ENCODE measurements at places on chromosomes 5 and 9. TPM values are rescaled to one million over a fixed set of nuclear protein-coding genes. Genes with fewer than 3 reads are reported as not detected.
A peak's percentile ranks its signal among the peaks of the same experiment; 100 is the strongest.

- H3K36me3 ChIP-seq: no peaks in the 10 kb centered on the region
- H3K4me3 ChIP-seq: no peak overlapping the region
- DNase-seq: no peak
- peaks cover 4% of the 10 kb centered on the region for H3K4me1 ChIP-seq
Observed at GRCh38 chr5:10626473-10627013, 62.7 kb downstream of the ANKRD33B start.

Gene FKBP15
- 32.9 TPM for total RNA-seq

Gene PHYHD1
- total RNA-seq: 41.8 TPM

- H3K4me1 ChIP-seq: no peaks in the 10 kb centered on the region
- no peak overlapping the region for H3K27ac ChIP-seq
- no peak for DNase-seq
Observed at GRCh38 chr5:97163360-97163764, 19.7 kb downstream of the RIOK2 start.

Gene LCP2
- 5.0 TPM for total RNA-seq

DNA sequence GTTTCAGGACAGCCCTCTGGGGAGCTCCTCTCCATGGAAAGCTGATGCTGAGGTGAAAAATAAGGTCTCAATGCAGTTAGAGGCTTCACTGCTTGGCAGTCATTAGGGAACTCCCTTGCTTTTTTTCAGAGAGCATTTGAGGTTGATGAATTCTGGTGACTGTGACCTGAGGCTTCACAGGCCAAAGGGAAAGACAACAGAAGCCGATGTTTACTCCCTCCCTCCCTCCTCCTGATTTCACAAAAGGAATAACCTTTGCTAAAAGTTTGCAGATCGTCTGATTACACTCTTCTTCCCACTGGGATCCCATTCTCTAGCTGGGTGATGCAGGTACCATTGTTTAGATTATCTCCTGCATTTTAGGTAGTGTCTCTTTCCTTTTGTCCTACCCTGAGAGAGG lies 329.4 kb downstream of the KIF4B start:
- no peaks in the 10 kb centered on the region for H3K27me3 ChIP-seq
- H3K4me3 ChIP-seq: no peak overlapping the region
- no peak for DNase-seq
- no peak overlapping the region for H3K27ac ChIP-seq

GRCh38 chr5:93088592-93089389 lies 492.2 kb downstream of the NR2F1-AS1 start:
- H3K4me3 ChIP-seq: no peak overlapping the region
- H3K27me3 ChIP-seq: no peaks in the 10 kb centered on the region
- H3K27ac ChIP-seq: no peak overlapping the region
- no peaks in the 10 kb centered on the region for H3K36me3 ChIP-seq
- H3K4me1 ChIP-seq: no peaks in the 10 kb centered on the region

Gene LOX
- 6.9 TPM for total RNA-seq

Gene SHISAL2B
- total RNA-seq: not detected

Gene DAB2IP
- 26.4 TPM for total RNA-seq

DNA sequence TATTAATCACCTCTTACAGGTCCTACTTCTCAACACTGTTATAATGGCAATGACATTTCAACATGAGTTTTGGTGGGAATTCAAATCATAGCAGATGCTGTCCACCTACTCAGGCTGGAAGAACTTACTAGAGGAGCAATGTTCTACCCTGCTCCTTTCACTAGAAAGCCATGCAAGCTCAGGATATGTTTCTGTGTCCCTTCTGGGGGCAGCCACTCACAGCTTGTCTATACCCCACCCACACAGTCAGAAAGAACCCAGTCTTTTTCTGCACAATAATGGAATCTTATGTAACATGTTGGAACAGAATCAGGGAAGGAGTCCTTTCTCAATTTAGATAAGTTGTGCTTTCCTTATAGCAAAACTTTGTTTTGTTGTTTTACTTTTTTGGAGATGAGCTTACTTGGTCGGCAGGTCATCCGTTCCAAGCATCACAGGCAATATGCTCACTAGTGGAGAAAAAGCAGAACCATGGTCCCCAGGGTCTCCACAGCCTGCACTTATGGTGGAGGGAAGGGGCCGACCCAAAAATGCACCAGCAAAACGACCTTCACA lies 53.3 kb upstream of the ICE1 start:
- H3K4me3 ChIP-seq: no peak overlapping the region
- H3K4me1 ChIP-seq: peaks cover 2% of the 10 kb centered on the region
- H3K27me3 ChIP-seq: no peaks in the 10 kb centered on the region
- no peak overlapping the region for H3K27ac ChIP-seq

- no peaks in the 10 kb centered on the region for H3K36me3 ChIP-seq
- peaks cover 18% of the 10 kb centered on the region for H3K4me1 ChIP-seq
- DNase-seq: no peak
- peak overlapping the region; percentile 54 for H3K27ac ChIP-seq
Observed at GRCh38 chr9:27372615-27373014, 75.7 kb upstream of the EQTN start.

- DNase-seq: no peak
- no peak overlapping the region for H3K4me3 ChIP-seq
Observed at GRCh38 chr5:160183075-160183474, 46.2 kb upstream of the FABP6 start.

Gene SDHA
- 69.6 TPM for total RNA-seq

Gene GNA14
- total RNA-seq: 5.9 TPM

DNA sequence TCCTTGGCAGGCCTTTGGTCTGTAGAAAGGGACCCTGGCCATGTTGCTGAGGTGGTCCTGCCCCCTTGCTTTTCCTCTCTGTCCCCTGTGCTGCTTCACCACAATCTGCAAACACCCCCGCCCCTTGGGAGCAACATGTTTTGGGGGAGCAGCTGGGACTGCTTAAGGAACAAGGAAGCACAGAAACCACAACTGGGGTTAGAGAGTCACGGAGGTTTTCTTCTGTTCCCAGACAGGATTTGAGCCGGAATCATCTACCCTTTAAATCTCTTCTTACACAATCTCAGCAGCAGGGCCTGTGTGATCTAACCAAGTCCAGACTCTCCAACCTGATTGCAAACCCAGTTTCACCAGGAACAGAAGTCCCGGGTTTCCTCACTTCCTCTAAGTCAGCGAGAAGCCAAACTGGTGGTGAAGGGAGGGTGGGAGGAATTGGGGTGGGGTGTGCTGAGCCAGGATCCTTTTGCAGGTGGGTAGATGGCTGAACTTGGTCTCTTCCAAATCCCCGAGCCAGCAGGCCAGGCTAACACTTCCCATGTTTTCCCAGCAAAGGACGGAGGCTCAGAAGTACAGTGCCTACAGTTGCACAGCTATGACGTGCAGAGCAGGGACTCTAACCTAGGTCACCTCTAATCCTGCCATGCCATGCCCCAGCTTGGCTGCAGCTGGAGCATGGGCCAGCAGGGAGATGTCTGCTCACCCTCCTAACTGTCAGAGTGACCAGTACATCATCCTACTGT lies 25.0 kb downstream of the SH3PXD2B start:
- H3K27me3 ChIP-seq: no peaks in the 10 kb centered on the region
- peaks cover 34% of the 10 kb centered on the region for H3K4me1 ChIP-seq
- no peak overlapping the region for H3K4me3 ChIP-seq
- peak overlapping the region; percentile 72 for H3K27ac ChIP-seq

Gene MAPKAP1
- total RNA-seq: 43.3 TPM

DNA sequence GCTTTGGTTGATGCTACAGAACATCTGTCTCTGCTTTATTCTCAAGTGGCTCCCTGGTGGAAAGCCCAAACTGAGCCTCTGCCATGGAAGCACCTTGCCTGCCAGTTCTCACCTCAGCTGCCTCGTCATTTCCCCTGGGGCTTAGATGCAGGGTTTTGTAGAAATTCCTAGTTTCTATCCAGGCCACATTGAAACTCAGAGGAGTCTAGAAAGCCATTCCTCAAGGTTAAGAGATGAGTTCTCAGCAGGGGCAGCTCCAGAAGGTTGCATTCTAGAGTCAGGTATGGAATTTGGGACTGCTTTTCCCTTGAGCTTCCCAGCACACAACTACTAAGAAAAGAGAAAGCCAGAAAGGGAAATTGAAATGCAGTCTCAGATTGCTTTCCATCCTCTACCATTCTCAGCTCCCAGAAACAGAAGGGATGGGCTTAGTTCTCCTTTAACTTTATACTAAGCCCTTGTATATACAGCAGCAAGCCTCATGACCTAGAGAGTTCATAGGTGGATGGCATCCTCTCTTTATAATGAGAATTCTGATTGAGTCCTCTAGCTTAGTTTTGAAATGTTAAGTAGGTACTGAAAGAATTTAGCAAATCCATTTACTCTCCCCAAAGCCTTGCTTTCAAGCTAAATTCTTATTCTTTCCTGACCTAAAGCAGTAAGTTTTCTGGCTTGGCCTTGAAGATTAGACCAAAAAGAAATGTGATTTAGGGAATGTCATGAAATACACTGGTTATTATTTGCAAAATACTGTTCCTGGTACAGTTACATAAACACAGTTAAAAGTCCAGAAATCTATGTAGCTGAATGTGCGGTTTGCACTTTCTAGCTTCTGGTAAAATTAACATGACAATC lies 66.0 kb upstream of the MEF2C start:
- peaks cover 4% of the 10 kb centered on the region for H3K4me1 ChIP-seq
- H3K36me3 ChIP-seq: no peaks in the 10 kb centered on the region
- peak overlapping the region; percentile 5 for H3K27ac ChIP-seq
- H3K4me3 ChIP-seq: no peak overlapping the region
- no peak for DNase-seq
- H3K27me3 ChIP-seq: no peaks in the 10 kb centered on the region

- H3K4me3 ChIP-seq: no peak overlapping the region
- H3K36me3 ChIP-seq: no peaks in the 10 kb centered on the region
- H3K27me3 ChIP-seq: no peaks in the 10 kb centered on the region
- no peak overlapping the region for H3K27ac ChIP-seq
- no peak for DNase-seq
- H3K4me1 ChIP-seq: peaks cover 13% of the 10 kb centered on the region
Observed at GRCh38 chr9:77983320-77983662, 48.3 kb downstream of the GNAQ start.

DNA sequence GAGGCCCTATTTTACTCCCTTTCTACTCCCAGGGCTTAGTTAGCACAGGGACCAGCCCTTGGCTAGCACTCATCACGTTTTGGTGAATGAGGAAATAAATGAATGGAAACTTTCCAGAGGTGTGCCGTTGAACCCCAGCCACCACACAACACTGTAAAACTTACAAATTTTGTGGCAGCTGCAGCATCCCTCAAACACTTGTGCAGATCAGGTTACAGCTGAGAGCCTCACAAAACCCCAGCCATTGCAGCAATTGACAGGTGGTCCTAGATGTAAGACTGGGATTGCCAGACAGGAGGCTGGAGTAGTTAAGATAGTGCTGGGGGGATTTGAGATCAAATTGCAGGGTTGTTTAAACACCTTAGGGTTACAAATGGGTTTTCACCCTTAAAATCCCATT lies 482.2 kb upstream of the KIF2A start:
- no peak for DNase-seq
- no peak overlapping the region for H3K27ac ChIP-seq
- no peaks in the 10 kb centered on the region for H3K27me3 ChIP-seq

Gene NIPAL4
- not detected for total RNA-seq

DNA sequence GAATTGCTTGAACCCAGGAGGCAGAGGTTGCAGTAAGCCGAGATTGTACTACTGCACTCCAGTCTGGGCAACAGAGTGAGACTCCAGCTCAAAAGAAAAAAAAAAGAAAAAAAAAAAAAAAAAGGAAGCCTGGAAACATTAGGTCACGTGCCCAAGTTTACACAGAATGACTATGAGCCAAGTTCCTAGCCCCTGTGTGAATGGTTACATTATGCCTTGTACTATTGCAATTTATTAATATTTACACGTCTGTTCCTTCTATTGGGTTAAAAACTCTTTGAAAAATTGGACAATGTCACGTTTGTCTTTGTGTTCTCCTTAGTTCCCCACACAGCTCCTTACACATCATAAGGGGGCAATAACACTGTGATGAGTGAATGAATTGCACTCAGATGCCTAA lies 33.5 kb upstream of the SLC28A3 start:
- no peak overlapping the region for H3K4me3 ChIP-seq
- DNase-seq: no peak
- no peaks in the 10 kb centered on the region for H3K4me1 ChIP-seq
- H3K27ac ChIP-seq: no peak overlapping the region
- no peaks in the 10 kb centered on the region for H3K27me3 ChIP-seq

DNA sequence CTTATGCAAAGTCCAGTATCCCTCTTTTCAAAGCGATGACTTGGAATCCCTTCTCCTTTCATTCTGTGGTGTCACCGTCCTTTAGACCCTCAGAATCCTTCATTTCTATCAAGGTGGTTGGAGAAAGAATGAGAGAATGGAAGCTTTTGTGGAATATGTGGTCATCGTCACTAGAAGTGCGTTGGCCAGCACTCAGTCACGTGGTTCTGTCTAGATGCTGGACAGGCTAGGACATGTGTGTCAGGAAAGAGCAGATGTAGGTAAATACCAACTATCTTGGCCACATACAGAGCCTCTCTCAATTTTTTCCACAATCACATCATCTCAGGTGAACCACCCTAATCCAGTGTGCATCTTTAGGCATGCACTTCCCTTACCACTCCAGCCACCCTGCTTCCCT lies 206.0 kb downstream of the ARRDC3 start:
- H3K4me1 ChIP-seq: no peaks in the 10 kb centered on the region
- H3K4me3 ChIP-seq: no peak overlapping the region
- no peaks in the 10 kb centered on the region for H3K36me3 ChIP-seq
- no peaks in the 10 kb centered on the region for H3K27me3 ChIP-seq

GRCh38 chr5:177958696-177959095 lies 37.3 kb downstream of the PROP1 start:
- no peak overlapping the region for H3K4me3 ChIP-seq
- H3K27me3 ChIP-seq: no peaks in the 10 kb centered on the region
- no peaks in the 10 kb centered on the region for H3K4me1 ChIP-seq
- no peak overlapping the region for H3K27ac ChIP-seq
- no peaks in the 10 kb centered on the region for H3K36me3 ChIP-seq

Gene LAMC3
- 3.5 TPM for total RNA-seq

- H3K36me3 ChIP-seq: no peaks in the 10 kb centered on the region
- no peak overlapping the region for H3K27ac ChIP-seq
- no peak overlapping the region for H3K4me3 ChIP-seq
- no peak for DNase-seq
- no peaks in the 10 kb centered on the region for H3K27me3 ChIP-seq
- no peaks in the 10 kb centered on the region for H3K4me1 ChIP-seq
Observed at GRCh38 chr9:71985297-71985911, 74.0 kb downstream of the C9orf85 start.

Gene FOXD4L5
- 0.25 TPM for total RNA-seq

- H3K4me1 ChIP-seq: peaks cover 2% of the 10 kb centered on the region
- no peak for DNase-seq
- H3K27me3 ChIP-seq: no peaks in the 10 kb centered on the region
- H3K36me3 ChIP-seq: no peaks in the 10 kb centered on the region
Observed at GRCh38 chr5:169195601-169196000, 105.3 kb downstream of the SLIT3 start.

DNA sequence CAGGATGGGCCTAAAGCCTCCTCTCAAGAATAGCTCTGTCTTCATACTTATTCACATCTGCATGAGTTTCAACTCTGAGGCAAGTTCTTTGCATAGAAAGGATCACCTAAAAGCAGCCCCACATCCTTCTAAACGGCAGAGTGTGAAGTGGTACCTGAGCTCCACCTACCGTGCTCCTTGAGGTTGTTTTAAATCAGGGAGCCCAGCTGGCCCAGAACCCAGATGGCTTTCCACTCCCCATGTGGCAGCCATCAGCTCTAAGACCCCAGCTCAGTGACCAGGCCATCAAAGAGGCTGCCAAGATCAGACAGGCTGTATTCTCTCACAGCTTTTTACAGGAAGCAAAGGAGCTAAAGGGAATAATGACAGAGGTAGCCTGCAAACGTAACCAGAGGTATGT lies 299.3 kb downstream of the RASEF start:
- DNase-seq: no peak
- H3K4me1 ChIP-seq: no peaks in the 10 kb centered on the region
- H3K27me3 ChIP-seq: no peaks in the 10 kb centered on the region
- no peaks in the 10 kb centered on the region for H3K36me3 ChIP-seq
- H3K4me3 ChIP-seq: no peak overlapping the region
- no peak overlapping the region for H3K27ac ChIP-seq

- no peaks in the 10 kb centered on the region for H3K4me1 ChIP-seq
- H3K36me3 ChIP-seq: no peaks in the 10 kb centered on the region
- H3K27ac ChIP-seq: no peak overlapping the region
- DNase-seq: no peak
Observed at GRCh38 chr9:116377179-116377798, 223.7 kb downstream of the PAPPA start.
